ENCODE measurements at places on chromosomes 3 and 15. TPM values are rescaled to one million over a fixed set of nuclear protein-coding genes. Genes with fewer than 3 reads are reported as not detected.
A peak's percentile ranks its signal among the peaks of the same experiment; 100 is the strongest.

DNA sequence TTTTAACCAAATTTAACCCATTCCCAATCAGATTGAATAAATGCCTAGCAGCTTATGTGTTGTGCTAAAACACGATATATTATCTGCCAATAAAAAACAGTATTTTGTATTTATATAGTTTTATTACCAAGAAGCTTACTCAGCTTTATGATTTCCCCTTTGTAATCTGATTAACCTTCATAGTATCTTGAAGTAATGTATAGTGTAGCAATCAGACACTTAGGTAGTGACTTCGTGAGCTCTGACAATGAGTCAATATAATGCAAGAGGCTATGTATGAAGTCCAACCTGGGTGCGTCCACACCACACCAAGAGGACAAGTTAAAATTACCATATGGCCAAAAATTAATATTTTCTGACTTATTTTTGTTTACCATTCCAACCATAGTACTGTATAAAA, 2.1 kb upstream of the CNBP start:
- no peaks in the 10 kb centered on the region for H3K27me3 ChIP-seq
- H3K4me1 ChIP-seq = peaks cover 22% of the 10 kb centered on the region
- H3K36me3 ChIP-seq = no peaks in the 10 kb centered on the region

DNA sequence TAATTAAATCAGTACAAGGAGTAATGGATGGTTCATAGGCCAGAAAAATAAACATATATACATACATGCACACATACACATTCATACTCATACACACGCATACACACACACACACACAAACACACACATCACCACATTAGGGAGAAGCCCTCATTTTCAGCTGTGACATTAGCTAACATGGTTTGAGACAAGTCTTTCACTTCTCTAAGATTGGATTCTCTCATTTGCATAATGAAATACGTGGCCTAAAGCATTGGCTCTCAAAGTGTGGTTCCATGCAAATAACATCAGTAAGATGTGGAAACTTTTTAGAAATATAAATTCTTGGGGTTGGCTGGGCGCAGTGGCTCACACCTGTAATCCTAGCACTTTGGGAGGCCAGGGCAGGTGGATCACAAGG, 452.6 kb downstream of the TAFA4 start:
- no peak for DNase-seq
- H3K36me3 ChIP-seq = no peaks in the 10 kb centered on the region
- no peak overlapping the region for H3K4me3 ChIP-seq
- no peaks in the 10 kb centered on the region for H3K4me1 ChIP-seq
- no peaks in the 10 kb centered on the region for H3K27me3 ChIP-seq

Gene B2M
- 282 TPM for total RNA-seq

DNA sequence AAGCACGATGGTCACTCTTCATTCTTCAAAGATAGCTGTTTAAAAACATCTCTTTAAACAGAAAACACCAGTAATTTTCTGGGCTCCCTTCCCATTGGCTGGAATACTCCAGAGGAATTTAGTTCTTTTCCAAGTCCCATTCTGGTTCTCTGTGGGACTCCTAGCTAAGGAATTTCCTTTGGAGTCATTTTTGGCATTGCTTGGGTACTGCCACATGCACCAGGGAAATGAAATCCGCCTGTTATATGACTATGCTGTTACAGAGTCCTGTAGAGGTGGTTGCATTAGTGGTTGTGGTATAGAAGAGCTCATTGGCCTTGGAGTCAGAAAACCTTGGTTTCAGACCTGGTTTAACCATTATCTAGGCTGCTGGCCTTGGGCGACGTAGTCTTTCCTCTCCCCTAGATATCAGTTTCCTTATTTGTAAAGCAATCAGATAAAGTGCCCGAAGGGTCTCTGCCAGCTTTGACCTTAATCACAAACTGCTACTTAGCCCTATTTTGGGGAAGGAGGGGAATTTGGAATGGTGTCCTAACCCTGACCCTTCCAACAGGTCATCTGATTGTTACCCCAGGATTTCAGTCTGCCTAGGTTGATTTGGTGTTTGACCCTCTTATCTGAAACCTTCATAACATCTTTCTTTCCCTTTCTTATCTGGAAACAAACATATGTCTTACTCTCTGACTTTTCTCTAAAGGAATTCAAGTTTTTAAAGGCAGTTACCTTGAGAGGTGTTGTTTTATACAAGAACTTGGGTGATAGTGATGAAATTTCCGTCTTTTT, 13.4 kb downstream of the RTP1 start:
- no peaks in the 10 kb centered on the region for H3K4me1 ChIP-seq
- DNase-seq = no peak
- H3K27ac ChIP-seq = no peak overlapping the region
- no peaks in the 10 kb centered on the region for H3K36me3 ChIP-seq
- no peak overlapping the region for H3K4me3 ChIP-seq
- no peaks in the 10 kb centered on the region for H3K27me3 ChIP-seq

Gene STAC
- total RNA-seq = not detected

DNA sequence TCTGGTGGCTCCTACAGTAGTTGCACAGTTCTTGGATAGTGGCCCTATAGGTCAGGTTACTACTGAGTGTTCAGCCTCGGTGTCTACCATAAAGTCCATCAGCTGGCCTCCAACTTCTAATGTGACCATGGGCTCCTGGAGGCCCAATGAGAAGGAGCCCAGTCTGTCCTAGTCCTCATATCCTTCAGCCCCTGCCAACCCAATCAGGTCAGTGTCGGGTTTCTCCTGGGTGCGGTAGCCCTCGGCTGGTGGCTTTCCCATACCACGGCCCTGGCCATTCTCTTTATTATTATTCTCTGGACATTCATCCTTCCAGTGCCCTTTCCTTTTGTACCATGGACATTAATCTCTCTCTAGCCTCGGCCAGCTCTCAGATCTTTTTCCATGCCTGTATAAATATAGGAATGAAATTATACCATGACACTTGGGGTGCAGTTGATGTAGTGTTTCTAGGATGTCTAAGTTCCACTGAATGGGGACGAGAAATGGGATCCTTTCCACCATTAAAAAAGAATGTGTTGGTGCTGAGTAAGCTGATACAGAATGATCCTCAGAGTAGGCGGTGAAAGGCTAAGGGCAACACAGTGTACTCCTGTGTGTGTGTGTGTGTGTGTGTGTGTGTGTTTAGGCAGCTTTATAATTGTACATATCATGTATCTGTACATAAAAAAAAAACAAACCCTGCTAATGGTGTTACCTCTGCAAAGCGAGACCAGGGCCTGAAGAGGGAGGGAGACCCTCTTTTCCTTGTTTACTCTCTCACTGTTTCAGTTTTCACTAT, 19.3 kb upstream of the NOX5 start:
- H3K4me1 ChIP-seq = no peaks in the 10 kb centered on the region
- H3K27ac ChIP-seq = no peak overlapping the region
- no peaks in the 10 kb centered on the region for H3K27me3 ChIP-seq
- H3K36me3 ChIP-seq = no peaks in the 10 kb centered on the region
- DNase-seq = no peak

Gene TRIM59
- total RNA-seq = 2.4 TPM

GRCh38 chr15:27844018-27844666, 255.0 kb downstream of the OCA2 start:
- H3K27ac ChIP-seq = no peak overlapping the region
- H3K4me1 ChIP-seq = no peaks in the 10 kb centered on the region
- no peak for DNase-seq
- no peak overlapping the region for H3K4me3 ChIP-seq
- no peaks in the 10 kb centered on the region for H3K36me3 ChIP-seq

Gene NPAP1
- 0.35 TPM for total RNA-seq

DNA sequence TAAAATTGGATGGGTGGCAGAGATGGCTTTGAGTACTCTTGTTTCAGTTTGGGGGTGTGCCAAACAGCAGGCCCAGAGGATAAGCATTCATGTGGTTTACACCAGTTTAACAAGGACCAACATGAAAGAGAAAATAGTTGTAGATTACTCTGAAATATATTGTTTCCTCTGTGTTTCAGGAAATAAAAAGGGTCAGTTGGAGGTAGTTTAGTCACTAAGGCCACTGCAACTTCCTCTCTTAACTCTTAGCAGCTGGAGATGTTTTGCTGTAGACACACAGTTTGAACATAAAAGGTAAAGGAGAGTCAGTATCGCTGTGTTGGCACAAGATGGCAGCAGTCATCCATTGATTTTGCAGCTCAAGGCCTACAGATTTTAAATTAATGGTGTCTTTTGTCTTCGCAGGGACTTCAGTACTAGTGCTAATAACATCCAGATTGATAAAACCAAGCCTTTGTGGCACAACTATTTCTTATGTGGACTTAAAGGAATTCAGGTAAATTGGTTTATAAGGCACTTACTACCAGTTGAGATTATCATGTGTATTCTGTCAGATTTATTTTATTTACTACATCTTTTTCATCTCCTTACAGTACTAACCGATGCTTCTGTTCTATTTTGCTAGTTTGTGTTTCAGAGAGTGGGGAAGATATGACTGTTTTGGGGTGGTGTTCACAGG, 65.5 kb downstream of the GALK2 start:
- DNase-seq = no peak
- H3K4me1 ChIP-seq = no peaks in the 10 kb centered on the region
- H3K36me3 ChIP-seq = no peaks in the 10 kb centered on the region
- H3K4me3 ChIP-seq = no peak overlapping the region

DNA sequence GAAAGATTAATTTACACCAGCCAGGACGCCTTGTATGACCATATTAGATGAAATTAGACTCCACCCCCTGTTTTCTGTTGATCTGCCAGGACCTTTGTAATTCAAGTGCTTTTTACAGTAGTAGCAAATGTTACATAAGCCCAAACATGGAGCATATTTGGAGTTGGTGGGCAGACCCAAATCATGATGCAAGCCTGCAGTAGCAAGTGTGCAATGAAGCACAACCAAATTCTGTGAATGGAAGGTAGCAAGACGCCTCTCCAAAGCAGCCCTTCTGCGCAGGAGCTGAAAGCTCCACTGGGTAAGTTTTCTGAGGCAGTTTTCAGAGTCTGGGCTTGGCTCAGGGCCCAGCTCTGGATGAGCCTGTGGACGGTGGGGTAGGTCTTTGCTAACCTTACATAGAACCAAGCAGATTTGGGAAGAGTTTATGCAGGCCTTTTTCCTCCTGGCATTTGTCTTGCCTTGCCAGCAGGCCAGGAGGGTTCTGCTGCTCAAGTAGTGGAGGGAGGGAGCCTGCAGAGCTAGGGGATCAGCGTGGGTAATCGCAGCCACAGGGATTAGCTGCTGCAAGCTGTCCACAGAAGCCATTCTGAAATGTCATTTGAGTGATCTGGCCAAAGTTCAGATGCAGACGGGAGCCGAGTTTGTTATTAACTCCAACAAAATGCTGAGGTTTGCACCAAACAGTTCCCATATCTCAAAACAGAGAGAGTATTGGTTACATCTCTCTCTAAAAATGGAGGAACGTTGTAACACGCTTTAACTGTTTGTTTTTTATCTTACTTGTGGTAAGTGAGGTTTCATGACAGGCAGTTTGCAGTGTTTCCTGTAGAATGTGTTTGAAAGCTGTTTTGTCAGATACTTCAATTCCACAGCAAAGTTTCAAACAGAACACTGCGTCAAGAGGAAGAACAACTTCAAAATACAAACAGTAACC, 55.4 kb downstream of the PSMD6 start:
- H3K4me1 ChIP-seq = peaks cover 78% of the 10 kb centered on the region
- no peaks in the 10 kb centered on the region for H3K36me3 ChIP-seq
- peak; percentile 57 for DNase-seq

GRCh38 chr3:139694542-139694941, 16.8 kb upstream of the NMNAT3 start:
- H3K27me3 ChIP-seq = no peaks in the 10 kb centered on the region
- no peak overlapping the region for H3K4me3 ChIP-seq
- DNase-seq = no peak
- no peak overlapping the region for H3K27ac ChIP-seq
- H3K4me1 ChIP-seq = no peaks in the 10 kb centered on the region
- no peaks in the 10 kb centered on the region for H3K36me3 ChIP-seq

- H3K27ac ChIP-seq = no peak overlapping the region
- no peaks in the 10 kb centered on the region for H3K27me3 ChIP-seq
- no peaks in the 10 kb centered on the region for H3K36me3 ChIP-seq
- no peaks in the 10 kb centered on the region for H3K4me1 ChIP-seq
- H3K4me3 ChIP-seq = no peak overlapping the region
Measured at GRCh38 chr3:190562866-190563510, 49.1 kb downstream of the IL1RAP start.

GRCh38 chr15:33907326-33907725, 61.0 kb upstream of the CHRM5 start:
- no peak overlapping the region for H3K27ac ChIP-seq
- H3K4me3 ChIP-seq = no peak overlapping the region
- H3K27me3 ChIP-seq = no peaks in the 10 kb centered on the region
- DNase-seq = no peak
- no peaks in the 10 kb centered on the region for H3K36me3 ChIP-seq
- no peaks in the 10 kb centered on the region for H3K4me1 ChIP-seq

DNA sequence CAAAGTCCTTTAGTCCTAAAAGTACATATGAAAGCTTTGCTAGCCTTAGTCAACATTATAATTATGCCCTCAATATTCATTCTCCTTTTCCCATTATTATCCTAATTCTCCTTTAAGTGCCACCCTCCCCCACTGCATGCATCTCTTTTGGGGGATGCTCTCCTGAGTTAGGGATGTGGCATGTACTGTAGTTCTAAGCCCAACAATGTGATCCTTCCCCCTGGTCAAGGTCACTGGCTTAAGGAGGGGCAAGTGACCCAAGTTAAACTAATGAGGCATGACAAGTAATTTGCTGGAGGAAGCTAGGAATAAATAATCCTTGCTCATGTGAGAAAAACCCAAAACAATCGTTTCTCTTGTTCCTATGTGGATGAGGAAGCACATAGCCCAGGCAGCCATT, 343.9 kb upstream of the SUCLG2 start:
- no peak overlapping the region for H3K4me3 ChIP-seq
- no peaks in the 10 kb centered on the region for H3K36me3 ChIP-seq
- no peak for DNase-seq
- no peak overlapping the region for H3K27ac ChIP-seq
- no peaks in the 10 kb centered on the region for H3K27me3 ChIP-seq
- no peaks in the 10 kb centered on the region for H3K4me1 ChIP-seq

DNA sequence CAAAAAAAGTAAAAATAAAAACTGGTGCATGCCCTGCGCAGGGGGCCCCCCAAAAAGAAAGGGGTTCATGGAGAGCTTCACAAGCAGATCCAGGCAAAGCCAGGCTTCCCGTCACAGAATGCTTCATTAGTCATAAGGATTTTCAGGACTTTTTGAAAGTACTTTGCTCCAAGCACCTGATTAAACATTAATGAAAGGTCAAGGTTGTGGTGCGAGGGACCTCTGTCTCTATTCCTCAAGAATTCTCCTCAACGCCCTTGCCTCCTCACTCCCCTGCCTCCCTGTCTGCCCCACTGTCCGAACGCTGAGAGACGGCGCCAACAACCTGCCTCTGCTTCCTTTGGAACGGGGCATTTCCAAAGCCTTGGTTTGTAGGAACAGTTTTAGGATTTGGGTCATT, 240.1 kb upstream of the IGF1R start:
- H3K27me3 ChIP-seq = no peaks in the 10 kb centered on the region
- no peak for DNase-seq
- no peak overlapping the region for H3K27ac ChIP-seq
- H3K4me1 ChIP-seq = no peaks in the 10 kb centered on the region
- H3K36me3 ChIP-seq = no peaks in the 10 kb centered on the region

Gene GOLGA8O
- total RNA-seq = 0.12 TPM

Gene SAXO2
- total RNA-seq = 3.4 TPM

Gene HOMER2
- total RNA-seq = 180 TPM

- no peaks in the 10 kb centered on the region for H3K36me3 ChIP-seq
- no peaks in the 10 kb centered on the region for H3K27me3 ChIP-seq
- H3K27ac ChIP-seq = no peak overlapping the region
- no peak overlapping the region for H3K4me3 ChIP-seq
Measured at GRCh38 chr3:24845524-24846155, 351.0 kb upstream of the THRB start.
